Activated naive CD4-positive, alpha-beta T cell (primary cell): ENCODE measurements at places on chromosomes 3 and 15.

DNA sequence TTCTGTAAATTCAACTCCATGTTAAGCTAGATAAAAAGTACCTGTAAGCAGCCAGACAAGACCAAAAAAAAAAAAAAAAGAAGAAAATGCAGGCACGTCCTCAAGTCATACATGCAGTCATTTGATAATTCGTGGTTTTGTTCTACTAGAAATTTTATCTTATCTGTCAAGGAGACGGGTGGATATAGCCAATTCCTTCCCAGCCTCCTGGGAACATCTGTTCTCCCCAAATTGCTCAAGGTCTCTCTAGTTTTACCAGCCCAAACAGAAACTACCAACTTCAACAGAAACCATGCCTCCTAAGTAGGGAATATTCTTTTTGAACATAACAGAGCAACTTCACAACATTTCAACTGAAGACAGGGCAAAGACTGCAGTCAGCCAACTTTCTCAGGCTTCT lies 19.5 kb downstream of the RYK start:
- no peak for DNase-seq

DNA sequence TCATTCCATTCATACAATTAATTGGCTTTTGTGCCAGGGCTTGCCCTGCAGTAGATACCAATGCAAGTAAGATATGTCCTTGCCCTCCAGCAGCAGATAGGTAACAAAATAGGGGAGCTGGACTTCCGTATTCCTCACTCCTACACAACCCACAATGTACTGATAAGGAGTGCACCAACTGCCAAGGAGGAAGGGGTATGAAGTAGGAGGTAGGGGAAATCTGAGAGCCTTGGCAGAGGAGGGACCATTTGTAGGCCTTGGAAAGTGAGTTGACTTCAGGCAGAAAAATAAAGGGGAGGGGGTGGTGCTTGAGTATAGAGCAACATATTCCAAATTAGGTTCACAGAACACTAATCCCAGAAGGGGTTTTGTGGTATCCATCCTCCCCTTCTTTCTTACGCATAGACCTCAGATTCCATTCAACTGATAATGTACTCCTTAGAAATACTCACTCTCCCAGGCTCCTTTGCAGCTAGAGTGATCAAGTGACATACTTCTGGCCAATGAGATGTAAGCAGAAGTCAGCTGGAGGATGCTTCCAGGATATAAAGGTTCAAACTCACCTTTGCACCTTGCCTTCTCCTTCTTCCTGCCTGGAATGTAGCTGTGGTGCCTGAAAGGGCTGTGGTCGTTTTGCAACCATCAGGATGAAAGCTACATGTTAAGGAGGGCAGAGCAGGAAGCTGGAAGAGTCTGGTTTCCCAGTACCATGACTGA lies 127.1 kb upstream of the SMAD3 start:
- no peak for DNase-seq

- no peak for DNase-seq
These were observed 49.2 kb upstream of the MAP3K13 start for GRCh38 chr3:185313693-185314246.

- DNase-seq, result no peak
These were observed 114.3 kb upstream of the CACNA2D3 start for GRCh38 chr3:54008099-54008498.

GRCh38 chr3:66889750-66890494 lies 108.2 kb upstream of the KBTBD8 start:
- no peak for DNase-seq

GRCh38 chr15:52805351-52806283 lies 15.5 kb upstream of the ONECUT1 start:
- DNase-seq, result no peak

DNA sequence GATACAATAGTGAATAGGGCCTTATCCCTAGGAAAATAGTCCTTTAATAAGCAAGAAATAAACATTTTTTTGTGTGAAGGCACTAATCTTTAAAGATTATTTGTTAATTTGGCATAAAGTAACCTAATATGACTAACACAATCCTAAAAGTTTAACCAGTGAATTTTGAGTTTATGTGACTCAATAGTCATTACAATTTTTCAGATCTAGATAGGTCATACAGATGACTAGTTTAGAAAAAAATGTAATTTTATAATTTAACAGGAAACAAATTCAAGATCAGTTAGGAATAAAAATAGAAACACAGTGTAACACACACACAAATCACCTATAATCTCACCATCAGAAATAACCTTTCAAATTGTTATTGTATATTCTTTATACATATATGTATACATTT lies 620.7 kb upstream of the ALCAM start:
- DNase-seq, result no peak

GRCh38 chr3:106293161-106293560 lies 424.3 kb upstream of the CBLB start:
- no peak for DNase-seq

DNA sequence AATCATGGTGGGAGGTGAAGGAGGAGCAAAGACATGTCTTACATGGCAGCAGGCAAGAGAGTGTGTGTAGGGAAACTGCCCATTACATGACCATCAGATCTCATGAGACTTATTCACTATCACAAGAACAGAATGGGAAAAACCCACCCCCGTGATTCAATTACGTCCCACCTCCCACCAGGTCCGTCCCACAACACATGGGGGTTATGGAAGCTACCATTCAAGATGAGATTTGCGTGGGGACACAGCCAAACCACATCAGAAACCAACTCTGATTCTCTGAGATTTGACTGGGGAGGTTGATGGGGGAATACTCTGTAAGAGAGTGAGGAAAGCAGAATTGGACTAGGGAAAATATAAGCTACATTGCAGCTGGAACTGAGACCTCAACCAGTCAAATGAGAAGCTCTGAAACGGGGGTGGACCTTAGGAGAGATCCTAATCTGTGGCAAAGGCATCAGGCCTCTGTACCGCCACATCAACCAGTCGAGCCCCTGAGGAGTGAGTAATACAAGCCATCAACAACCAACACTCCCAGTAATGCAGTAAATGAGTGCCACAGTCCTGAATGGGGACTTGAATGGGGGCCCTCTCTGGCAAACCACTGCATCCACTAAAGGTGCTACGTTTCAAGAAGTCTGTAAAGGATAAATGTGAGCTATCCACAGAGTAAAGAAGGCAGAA lies 207.9 kb upstream of the GADL1 start:
- DNase-seq, result no peak

GRCh38 chr3:177050501-177051237 lies 146.6 kb downstream of the TBL1XR1 start:
- no peak for DNase-seq

DNA sequence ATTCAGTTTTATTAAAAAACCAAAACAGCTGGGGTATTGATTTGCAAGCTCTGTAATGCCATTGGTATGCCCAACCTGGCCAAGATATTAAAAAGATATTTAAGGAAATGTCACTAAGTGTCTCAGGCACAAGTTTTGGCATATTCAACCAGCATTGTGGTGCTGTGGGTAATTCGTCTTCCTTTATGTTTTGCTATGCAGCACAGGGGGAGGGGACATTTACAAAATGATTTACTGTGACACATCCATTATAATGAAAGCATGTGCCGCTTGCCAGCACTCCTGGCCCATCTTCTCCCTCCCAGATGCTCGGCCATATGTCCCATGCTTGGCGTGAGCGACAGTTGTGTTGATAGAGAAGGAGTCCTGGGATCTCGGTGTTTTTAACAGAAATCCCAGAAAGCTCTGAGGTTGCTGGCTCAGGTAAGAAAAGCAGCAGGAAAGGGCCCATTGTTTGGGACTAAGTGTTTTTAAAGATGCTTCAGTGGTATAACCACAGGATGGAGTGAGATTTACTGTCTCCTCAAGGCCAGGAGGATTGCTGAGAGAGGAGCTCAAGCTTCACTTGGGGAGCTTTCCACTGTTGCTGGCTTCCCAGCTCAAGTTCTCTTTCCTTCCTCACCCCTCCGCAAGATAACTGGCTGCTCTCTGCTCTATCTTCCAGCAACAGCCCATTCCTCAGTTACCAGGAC lies 158.2 kb upstream of the TSC22D2 start:
- no peak for DNase-seq

DNA sequence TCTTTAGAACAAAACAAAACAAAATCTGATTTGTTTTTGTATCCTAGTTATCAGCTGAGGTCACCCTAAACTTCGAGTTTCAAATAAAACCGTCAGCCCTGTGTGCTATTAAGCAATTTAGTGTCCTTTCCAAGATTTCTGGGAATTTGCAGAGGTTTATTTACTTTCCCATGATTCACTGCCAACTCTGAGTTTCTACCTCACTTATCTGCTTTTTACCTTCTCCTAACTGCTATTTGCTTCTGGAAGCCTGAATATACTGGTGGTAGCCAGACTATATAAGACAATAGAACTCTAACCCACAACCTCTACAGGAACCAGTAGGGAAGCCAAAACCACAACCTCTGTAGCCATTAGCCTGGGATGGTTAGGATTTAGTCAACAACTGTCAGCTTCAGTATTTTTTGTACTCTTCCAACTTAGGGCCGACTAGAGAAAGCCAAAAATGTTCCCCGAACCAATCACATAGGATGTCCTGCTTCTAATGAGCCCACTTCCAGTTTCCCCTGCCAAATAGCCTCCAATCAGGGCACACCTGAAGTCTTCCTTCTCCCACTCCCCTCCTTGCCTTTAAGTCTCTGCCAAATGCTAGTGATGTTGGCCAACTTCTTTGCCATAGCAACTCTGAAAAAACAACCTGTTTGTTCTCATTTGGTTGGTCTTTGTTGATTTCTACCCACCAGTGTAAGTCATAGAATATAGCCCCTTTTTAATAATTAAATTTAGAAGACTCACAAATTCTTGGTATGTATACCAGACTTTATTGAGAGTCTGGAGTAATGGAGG lies 273.1 kb downstream of the ULK4 start:
- DNase-seq, result no peak

DNA sequence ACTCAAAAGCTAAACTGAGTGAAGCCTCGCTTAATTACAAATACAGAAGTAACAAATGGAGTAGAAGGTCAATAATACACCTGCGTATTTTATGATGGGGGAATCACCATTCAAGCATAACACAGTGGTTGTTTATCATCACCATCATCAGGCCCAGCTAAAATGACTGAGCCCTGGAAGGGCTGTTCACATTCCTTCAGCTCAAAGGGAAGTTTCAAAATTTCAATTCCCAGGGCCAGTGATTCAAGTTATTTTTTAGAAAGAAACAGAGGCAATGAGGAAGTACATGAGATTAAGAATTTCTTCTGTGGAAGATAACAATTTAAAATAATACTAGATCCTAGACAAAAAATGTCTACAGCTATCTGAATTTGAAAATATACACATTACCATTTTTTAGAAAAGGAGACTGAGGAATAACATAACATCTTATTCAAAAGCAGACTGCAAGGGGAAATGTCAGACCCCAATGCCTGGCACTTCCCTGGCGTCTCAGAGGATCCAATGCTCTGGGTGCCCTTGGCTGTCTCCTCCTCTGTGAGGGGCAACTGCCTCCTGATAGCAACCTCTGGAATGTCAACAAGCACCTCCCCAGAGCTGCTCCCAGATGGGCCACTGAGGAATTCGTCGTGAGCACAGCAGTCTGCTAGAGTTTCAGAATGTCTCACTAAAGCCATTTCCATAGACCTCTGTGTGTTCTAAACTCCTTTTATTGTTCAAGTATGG lies 22.8 kb downstream of the EHD4 start:
- no peak for DNase-seq

- no peak for DNase-seq
These were observed 223.1 kb upstream of the CNTN6 start for GRCh38 chr3:869734-870133.

DNA sequence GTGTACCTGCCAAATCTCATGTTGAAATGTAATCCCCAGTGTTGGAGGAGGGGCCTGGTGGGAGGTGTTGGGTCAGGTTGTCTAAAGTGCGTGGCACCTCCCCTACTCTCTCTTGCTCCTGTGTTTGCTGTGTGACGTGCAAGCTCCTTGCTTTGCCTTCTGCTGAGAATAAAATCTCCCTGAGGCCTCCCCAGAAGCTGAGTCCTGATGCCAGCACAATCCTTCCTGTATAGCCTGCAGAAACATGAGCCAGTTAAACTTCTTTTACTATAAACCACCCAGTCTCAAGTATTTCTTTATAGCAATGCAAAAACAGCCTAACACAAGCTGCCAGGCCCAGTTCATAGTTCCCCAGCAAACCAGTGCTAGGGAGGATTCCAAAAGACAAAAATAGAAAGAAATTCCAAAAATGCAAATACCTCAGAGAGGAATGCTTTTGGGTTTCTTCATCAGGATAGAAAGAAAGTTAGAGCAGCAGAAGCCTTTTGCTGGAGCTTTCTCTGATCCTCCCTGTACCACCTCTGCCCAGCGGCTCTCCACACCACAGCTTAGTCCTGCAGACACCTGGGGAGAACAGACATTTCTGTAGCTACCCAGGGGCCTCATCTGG lies 25.9 kb upstream of the CDV3 start:
- no peak for DNase-seq

- DNase-seq, result no peak
These were observed 133.3 kb downstream of the TBC1D2B start for GRCh38 chr15:77944002-77944867.

- no peak for DNase-seq
These were observed 203.5 kb upstream of the TBC1D5 start for GRCh38 chr3:17945799-17946399.

DNA sequence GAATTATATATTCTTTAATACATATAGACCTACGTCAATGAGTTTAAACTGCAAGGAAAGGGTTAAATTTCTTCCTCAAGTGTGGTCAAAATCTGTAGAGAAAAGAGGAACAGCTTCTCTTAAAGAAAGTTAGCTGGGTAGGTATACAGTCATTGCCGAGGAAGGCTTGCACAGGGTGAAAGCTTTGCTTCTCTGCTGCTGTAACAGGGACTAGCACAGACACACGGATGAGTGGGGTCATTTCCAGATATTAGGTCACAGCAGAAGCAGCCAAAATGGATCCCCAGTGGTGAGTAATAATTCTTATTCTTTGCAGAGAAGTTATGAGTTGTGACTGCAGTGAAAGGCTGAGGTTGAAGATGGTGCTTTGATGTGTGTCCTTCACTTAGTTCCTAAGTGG lies at the start of gene CD86:
Gene CD86 (plus strand): TSS at position 148 of the 400 bp plus-strand sequence. CDS start 128 bp downstream, at position 276.
- DNase-seq, result no peak

DNA sequence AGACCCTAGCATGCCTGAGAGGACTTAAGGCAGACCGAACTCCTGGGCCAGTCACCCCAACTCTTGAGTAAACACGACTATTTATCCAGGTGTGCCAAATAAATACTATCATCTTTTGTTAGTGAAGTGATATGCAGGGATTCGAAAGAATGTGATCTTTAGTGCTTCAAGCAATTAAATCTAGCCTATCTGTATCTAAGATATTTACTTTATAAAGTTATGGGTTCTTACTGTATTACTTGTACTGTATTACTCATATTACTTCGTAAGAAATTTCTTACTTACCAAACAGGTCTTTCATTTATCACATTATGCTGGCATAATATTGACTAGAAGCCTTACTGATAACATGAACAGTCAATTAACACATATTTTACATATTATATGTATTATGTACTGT lies 211.6 kb upstream of the NECTIN3 start:
- no peak for DNase-seq

- DNase-seq, result no peak
These were observed 7.7 kb downstream of the GALNT15 start for GRCh38 chr3:16182183-16182582.

GRCh38 chr3:124360563-124360962 lies 368.6 kb upstream of the ROPN1 start:
- DNase-seq, result no peak

- no peak for DNase-seq
These were observed at the start of gene NT5DC2 for GRCh38 chr3:52533623-52534280. NT5DC2 (minus strand) TSS chr3:52533857; CDS start chr3:52533737, 120 bp downstream.
